ENCODE measurements at places on chromosomes 5 and 9. TPM values are rescaled to one million over a fixed set of nuclear protein-coding genes. Genes with fewer than 3 reads are reported as not detected.

CFAP77 gene
- total RNA-seq: not detected

ADAMTSL1 gene
- 179 TPM for total RNA-seq

HAND1 gene
- not detected for total RNA-seq

FKTN gene
- 40.7 TPM for total RNA-seq

CDX1 gene
- 0.65 TPM for total RNA-seq

SPINK7 gene
- total RNA-seq: not detected

TRIM52 gene
- total RNA-seq: 15.6 TPM

SCGB3A1 gene
- not detected for total RNA-seq

POLR3G gene
- total RNA-seq: 6.7 TPM

EXOSC3 gene
- 109 TPM for total RNA-seq

- peak; percentile 86 for DNase-seq
Measured at GRCh38 chr5:68252673-68253623, 37.4 kb downstream of the PIK3R1 start.

- peak; percentile 85 for DNase-seq
Measured at GRCh38 chr5:138632900-138633489, 57.8 kb upstream of the HSPA9 start.

- DNase-seq: peak; percentile 77
Measured at GRCh38 chr5:138843316-138844124, 31.6 kb downstream of the LRRTM2 start.

GRCh38 chr5:29982457-29982856, 1211.0 kb upstream of the CDH6 start:
- DNase-seq: no peak

- DNase-seq: no peak
Measured at GRCh38 chr5:104456122-104456521, 893.5 kb upstream of the NUDT12 start.

- no peak for DNase-seq
Measured at GRCh38 chr5:171351536-171352073, 36.0 kb upstream of the NPM1 start.

DNA sequence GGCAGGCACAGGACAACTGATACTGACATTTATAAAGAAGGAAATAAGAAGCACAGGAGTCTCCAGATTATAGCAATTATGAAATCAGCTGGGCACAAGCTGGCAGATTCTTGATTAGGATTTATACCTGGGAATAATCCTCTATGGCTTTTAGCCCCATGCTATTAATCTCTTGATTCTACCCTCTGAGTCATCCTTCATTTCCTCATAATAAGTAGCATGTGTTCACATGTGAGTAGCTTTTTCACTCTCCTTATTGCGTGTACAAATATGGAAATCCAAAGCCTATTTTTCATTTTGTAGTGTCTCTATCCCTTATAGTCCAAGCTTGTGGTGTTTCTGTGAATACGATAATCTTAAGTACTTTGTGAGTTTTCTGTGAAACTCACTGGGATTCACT, 185.0 kb upstream of the PRLR start:
- no peak for DNase-seq

DNA sequence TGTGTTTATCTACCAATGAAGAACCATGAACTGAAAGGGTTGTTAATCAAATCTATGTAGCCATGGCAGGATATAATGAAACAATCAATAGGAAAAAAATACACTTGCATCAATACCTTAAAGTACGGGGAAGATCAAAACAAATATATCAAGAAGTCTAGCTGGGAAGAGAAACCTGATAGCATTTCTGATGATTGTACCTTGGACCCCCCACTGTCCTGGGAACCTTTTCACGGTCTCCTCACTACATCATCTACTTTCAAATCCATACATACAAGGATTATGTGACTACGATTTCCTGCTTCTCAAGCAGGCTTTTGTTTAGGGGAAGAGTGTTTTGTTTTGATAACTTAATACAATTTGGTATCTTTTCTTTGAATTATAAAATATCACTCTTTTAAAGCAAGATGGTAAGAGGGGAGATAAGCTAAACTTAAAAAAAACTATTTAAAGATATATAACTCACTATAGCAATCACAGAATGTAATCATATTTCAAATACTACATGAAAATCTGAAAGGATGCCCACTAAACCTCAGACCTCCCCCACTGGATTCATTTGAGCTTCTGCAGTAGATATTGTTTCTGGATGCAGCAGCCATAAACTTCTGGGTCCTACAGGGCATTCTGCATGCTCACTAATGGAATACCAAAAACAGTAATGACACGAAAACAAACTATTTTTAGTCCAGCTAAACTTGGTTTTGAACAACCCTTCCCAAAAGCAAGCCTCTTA, 8.0 kb downstream of the EBF1 start:
- peak; percentile 21 for DNase-seq

GRCh38 chr5:140018096-140018481, 25.0 kb downstream of the NRG2 start:
- no peak for DNase-seq

GRCh38 chr5:116658141-116658540, 83.5 kb upstream of the SEMA6A start:
- no peak for DNase-seq

- DNase-seq: peak; percentile 64
Measured at GRCh38 chr9:93473411-93473810, 20.0 kb upstream of the FAM120AOS start.

GRCh38 chr9:127546125-127546832, 65.8 kb upstream of the STXBP1 start:
- no peak for DNase-seq

DNA sequence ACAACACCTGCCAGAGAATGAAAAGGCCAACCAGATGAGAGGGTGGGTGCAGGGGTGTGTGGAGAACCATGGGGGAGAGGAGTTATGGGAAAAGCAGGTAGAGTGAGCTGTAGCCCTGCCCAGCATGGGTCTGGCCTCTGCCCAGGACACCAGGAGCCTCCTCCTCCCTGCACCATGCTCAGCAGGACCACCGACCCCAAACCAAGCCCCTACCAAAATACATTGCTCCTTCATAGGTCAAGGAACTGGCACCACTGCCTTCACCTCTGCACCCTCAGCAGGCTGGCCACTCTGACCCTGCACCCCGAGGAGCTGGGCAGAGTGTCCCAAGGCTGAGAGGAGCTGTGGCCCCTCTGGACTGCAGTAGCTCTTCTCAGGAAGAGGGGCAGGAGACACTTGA, 102.0 kb downstream of the NSG2 start:
- DNase-seq: no peak

- DNase-seq: no peak
Measured at GRCh38 chr5:179879690-179880010, 21.0 kb upstream of the MRNIP start.

DNA sequence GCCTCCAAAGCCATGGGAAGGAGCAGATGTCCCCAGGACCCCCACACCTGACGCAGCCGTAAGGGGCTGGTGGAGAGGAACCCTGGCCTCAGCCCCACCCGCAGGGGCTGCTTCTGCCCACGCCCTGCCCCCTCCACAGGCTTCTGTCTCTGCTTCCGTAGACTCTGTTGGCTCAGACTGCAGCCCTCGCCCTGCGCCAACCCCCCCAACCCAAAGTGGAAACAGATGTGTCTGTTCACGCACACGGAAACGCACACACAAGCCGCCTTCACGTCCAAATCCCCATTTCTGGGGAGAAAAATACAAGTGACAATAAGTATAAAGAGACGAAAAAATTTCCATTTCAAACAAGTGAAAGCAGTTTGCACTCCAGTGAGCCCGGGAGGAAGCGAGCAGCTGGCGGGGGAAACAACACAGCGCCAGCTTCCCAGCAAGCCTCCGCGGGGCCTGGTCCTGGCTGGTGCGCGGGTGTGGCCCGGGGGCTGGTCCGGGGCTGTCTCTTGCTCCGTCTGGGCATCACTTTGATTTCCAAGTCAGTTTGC, 32.6 kb upstream of the RXRA start:
- peak; percentile 62 for DNase-seq

All from fibroblast of the aortic adventitia (primary cell).